ENCODE measurements at places on chromosomes 7 and 10.
A peak's percentile ranks its signal among the peaks of the same experiment; 100 is the strongest.

GRCh38 chr10:7121154-7121797 is 289.6 kb downstream of the SFMBT2 start:
- peak; percentile 62 for DNase-seq

GRCh38 chr7:130732980-130733930 is 752 bp downstream of the KLF14 start:
- DNase-seq = peak; percentile 30

- no peak for DNase-seq
Measured at GRCh38 chr10:5449823-5450222, 37.5 kb downstream of the NET1 start.

GRCh38 chr7:138992052-138992531 is 10.9 kb upstream of the KIAA1549 start:
- DNase-seq = no peak

DNA sequence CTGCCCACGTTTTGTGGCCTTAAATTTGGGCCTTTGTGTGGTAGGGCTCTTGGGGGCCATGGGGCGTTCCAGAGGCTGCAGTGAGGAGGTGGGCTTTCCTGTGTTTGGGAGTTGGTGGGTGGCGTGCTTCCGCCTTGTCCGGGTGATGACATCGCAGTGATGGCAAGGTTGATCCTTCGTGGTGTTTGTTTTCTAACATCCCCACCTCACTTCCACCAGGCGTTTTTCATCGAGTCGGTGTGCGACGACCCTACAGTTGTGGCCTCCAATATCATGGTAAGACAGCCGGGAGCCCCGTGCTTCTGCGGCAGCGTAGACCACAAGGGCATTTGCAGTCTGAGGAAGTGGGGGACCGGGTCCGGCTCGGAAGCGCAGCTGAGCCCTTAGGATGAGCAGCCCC is 14.2 kb downstream of the PFKFB3 start:
- DNase-seq = no peak

GRCh38 chr10:50480054-50481007 is 143.4 kb downstream of the SGMS1 start:
- DNase-seq = no peak

- DNase-seq = no peak
Measured at GRCh38 chr7:96823274-96823673, 113.6 kb upstream of the SEM1 start.

- no peak for DNase-seq
Measured at GRCh38 chr7:74625446-74625845, 32.1 kb upstream of the GTF2I start.

DNA sequence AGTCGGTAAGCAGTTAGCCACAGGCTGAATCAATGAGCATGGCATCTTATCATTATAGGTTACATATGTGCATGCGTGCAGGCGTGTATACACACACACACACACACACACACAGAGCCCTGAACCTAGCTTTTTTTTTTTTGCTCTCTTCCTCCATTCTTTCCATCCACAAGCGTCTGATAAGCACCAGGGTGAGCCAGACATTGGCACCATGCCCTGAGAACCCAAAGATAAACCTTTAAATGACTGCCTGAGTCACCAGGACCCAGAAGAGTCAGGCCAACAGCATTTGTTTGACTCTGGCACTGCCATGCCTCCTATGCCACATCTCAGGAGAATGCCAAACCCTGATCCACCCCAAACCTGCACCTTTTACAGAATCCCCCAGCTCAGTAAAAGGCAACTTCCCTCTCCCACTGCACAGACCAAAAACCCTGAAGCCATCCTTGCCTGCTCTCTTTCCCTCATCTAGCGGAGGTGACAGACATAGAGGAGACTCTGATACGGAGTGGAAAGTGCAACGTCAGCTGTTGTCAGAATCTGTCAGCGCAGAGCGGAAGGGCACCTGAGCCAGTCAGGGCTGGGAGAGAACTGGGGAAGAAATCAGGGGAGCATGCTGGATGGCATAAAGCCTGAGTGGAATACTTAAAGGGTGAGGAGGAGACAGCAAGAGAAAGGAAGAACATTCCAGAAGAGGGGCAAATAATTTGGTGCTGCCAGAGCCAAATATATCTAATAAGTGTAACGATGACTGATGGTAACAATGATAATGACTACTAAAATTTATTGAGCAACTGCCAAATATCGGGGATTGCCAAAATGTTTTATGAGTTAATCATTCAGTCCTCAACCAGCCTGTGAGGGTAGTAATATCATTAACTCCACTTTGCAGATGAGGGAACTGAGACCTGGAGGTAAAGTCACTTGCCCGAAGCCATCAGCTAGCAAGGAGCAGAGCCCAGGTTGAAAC is 3.2 kb downstream of the PARP12 start:
- no peak for DNase-seq

DNA sequence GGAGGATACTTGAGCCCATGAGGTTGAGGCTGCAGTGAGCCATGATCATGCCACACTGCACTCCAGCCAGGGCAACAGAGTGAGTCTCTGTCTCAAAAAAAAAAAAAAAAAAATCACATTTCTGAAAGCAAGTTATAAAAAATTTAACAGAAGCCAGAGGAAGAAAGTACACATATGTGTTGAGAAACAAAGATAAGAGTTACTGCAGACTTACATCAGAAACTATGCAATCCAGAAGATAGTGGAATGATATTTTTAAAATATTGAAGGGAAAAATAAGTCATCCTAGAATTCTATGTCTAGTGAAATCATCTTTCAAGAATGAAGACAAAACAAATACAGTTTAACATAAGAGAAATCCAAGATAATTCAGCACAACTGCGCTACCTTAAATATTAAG is 46.9 kb downstream of the ZNF518A start:
- no peak for DNase-seq

GRCh38 chr7:91898240-91898992 is 17.9 kb upstream of the MTERF1 start:
- DNase-seq = no peak

GRCh38 chr7:120939345-120939744 is 11.2 kb upstream of the ING3 start:
- DNase-seq = no peak

GRCh38 chr7:3965794-3966395 is 664.8 kb downstream of the SDK1 start:
- no peak for DNase-seq
